Type B pancreatic cell (in vitro differentiated cells): ENCODE measurements at places on chromosomes 7 and 10. TPM values are rescaled to one million over a fixed set of nuclear protein-coding genes. Genes with fewer than 3 reads are reported as not detected.

The NPSR1 gene
- total RNA-seq: not detected in 2 replicates

The ACBD7 gene
- 0.76 and 4.3 TPM in 2 replicates for total RNA-seq

The GIMAP1 gene
- not detected in 2 replicates for total RNA-seq

The CFAP46 gene
- 2.9 and 10.9 TPM in 2 replicates for total RNA-seq

The ADCY1 gene
- 19.0 and 25.1 TPM in 2 replicates for total RNA-seq
